Suprapubic skin (tissue), 4 donors: ENCODE measurements at places on chromosomes 4 and X. TPM values are rescaled to one million over a fixed set of nuclear protein-coding genes. Genes with fewer than 3 reads are reported as not detected.

GRCh38 chrX:122504026-122504425 lies 680.1 kb upstream of the GRIA3 start:
- no peak for DNase-seq

DNA sequence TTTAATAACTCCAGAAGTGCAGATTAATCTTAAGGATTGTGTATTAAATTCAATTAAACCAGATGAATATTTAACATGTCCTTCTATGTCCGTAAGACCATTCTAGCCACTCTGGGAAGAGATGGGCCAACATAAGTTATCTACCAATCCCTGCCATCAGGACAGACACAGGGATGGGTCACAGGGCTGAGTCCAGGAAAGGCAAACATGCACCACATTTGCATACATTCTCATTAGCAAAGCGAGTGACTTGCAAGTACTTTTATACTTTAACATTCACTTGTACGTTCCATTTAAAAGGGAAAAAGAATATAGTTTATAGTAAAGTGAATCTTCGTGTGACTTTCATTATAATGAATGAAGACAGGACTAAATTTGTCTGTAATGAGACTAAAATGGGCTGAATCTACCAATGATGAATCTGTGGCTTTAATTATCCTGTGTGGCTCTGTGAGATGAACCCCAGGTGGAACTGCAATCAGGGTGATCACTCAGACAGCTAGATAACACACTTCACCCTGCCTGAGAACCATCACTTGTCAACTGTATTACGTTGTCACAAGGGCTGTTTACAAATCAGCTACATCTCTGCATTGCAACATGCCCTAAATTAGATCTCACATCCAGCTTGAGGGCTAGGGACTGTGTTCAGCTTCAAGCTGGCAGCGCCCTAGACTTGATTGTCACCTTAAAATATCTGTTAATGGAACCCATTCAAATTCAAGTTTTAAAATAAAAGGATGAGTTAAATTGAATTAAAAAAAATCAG lies 77.2 kb downstream of the SH3KBP1 start:
- no peak for DNase-seq

DNA sequence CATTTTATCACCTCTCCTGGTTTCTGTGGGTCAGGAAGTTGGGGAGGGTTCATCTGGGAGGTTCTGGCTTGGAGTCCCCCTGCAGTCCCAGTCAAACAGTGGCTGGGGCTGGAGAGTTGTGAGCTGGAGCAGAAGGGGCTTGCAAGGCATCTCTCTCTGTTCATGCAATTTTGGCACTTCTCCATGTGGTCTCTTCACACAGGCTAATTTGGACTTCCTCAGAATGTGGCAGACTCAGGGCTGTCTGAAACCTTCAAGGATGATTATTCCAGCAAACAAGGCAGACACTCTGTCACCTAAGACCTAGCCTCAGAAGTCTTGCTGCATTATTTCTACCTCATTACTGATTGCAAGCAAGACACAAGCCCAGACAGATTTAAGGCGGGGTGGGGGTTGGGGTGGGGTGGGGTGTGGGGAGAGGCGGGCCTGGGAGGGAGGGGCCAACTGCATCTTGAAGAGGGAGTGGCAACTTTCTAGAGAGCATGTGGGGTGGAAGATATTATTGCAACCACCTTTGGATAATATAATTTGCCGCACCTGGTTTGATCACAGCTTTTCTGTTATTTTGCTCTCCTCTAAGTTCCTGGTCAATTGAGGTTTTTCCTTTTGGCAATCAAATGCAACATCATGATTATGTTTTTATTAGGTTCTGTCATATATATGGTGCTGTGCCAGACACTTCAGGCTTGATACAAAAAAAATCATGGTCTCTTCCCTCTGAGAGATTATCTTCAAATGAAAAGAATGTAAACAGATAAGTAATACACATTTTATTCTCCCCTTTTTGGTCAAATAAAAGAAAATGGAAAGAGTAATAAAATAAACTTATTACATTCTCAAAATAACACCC lies 799.5 kb downstream of the RPA4 start:
- no peak for DNase-seq

DNA sequence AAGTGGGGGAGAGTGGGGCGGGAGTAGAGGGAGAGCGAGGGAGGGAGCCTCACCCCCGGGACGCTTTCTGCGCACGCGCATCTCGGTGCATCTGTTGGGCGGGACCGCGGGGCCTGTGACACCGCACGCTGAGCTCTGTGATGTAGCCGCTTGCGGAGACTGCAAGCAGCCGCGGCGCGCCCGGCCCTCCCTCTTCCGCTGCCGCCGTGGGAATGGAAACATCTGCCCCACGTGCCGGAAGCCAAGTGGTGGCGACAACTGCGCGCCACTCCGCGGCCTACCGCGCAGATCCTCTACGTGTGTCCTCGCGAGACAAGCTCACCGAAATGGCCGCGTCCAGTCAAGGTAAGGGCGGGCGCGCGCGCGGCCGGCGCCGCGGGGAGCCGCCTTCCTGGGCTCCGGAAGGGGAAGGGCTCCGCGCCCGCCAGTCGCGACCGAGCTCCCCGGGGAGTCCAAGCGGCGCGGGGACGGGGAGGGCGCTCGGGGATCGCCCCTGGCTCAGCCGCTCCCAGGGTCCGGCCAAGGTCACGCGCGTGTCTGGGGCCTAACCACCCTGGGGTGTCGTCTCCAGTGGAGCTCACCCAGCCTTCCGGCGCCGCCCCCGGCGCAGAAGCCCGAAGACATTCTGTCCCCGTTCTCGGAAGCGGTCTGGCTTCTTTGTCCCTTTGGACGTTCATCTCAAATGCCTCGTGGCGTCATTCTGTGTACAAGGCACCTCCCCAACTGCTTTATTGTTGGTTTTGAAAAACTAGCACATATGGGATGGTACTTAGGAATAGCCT lies at the start of gene FUNDC2:
Gene FUNDC2, plus strand, starts transcription at position 118 of the 782 bp plus-strand sequence. Its CDS starts 95 bp downstream, at position 213.
- DNase-seq, result peak; percentile 93

GRCh38 chrX:17964871-17965270 lies 103.8 kb upstream of the RAI2 start:
- DNase-seq, result no peak

DNA sequence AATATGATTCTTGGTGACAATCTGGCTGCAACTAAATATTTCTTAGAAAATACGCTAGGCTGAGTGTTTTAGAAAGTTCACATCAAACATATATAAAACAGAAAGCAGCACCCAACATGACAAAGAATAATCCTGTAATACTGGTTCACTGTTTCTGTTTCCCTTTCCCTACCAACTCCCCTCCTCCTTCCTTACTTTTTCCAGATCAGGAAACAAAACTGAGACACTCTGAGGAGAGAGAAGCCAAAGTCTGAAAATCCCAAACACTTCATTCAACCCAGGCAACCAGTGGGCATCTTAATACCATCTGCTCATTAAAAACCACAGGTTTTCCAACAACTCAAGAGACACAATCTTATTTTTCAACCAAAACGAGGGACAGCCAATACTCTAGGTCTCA lies 160.4 kb upstream of the MAP3K15 start:
- DNase-seq, result no peak

- DNase-seq, result no peak
Measured at GRCh38 chrX:132059973-132060540, 37.0 kb downstream of the STK26 start.

- no peak for DNase-seq
Measured at GRCh38 chr4:156330436-156331031, 376.9 kb upstream of the CTSO start.

- DNase-seq, result no peak
Measured at GRCh38 chr4:5828005-5828391, 64.9 kb downstream of the CRMP1 start.

- no peak for DNase-seq
Measured at GRCh38 chr4:56656346-56656643, 24.8 kb downstream of the HOPX start.

DNA sequence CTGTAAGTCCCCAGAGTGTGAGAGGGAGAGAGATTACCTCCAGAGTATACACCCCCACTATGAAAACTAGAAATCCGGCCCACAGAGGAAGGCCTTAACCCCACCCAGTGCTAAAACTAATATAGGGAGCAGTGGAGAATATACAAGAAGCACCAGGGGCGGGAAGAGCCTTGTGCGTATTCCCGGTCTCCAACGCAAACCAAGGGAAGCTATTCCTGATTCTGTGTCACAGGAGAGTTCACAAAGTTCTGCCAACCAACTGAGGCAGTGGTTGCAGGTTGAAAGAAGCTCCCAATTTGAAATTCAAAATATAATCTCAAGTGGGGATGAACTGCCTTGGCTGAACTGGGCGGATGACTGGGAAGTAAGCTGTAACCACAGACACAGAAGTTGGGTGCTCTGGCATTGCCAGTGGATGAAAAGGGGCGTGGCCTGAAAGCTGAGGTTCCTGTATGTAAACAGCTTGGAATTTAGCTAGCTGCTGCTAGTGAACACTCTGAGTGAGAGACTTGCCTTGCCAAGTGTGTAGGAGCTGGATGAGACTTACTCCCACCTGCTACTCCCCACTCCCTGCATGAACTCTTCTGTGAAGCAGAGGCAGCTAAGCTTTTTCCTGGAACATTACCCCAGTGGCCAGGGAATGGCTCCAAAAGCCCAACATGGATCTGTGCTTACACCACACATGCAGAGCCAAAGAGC lies 32.7 kb downstream of the ELF2 start:
- no peak for DNase-seq

DNA sequence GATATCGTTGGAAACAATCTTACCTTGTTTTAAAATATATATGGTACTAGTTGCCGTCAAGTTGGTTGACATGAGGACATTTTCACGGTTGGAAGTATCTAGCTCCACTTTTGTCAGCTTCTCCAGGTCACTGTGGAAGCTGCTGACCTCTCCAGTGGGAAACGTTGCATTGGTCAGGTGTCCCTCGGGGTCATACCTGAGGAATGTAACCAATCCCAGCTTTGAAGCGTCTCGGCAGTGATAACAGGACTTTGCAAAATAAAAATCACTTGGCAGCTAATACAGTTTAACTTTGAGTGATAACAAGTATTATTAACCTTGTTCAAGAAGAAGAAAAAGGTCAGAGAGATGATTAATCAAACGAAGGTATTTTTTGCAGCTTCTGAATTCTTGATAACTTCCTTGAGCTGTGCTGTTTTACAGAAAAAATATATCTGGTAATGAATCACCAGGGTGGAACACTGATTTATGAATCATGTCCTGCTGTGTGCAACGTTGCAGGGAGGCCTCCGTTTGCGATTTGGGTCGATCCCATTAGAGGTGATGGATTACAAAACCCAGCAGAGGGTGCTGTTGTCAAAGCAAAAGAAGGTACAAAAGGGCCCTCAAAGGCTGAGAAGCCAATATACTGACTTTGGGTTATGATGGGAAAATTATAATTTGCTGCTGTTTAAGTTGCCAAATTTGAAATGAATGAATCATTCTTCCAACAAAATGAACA lies 60.1 kb downstream of the SH2D1A start:
- no peak for DNase-seq

- DNase-seq, result no peak
Measured at GRCh38 chrX:111823128-111823527, 52.9 kb upstream of the TRPC5OS start.

DNA sequence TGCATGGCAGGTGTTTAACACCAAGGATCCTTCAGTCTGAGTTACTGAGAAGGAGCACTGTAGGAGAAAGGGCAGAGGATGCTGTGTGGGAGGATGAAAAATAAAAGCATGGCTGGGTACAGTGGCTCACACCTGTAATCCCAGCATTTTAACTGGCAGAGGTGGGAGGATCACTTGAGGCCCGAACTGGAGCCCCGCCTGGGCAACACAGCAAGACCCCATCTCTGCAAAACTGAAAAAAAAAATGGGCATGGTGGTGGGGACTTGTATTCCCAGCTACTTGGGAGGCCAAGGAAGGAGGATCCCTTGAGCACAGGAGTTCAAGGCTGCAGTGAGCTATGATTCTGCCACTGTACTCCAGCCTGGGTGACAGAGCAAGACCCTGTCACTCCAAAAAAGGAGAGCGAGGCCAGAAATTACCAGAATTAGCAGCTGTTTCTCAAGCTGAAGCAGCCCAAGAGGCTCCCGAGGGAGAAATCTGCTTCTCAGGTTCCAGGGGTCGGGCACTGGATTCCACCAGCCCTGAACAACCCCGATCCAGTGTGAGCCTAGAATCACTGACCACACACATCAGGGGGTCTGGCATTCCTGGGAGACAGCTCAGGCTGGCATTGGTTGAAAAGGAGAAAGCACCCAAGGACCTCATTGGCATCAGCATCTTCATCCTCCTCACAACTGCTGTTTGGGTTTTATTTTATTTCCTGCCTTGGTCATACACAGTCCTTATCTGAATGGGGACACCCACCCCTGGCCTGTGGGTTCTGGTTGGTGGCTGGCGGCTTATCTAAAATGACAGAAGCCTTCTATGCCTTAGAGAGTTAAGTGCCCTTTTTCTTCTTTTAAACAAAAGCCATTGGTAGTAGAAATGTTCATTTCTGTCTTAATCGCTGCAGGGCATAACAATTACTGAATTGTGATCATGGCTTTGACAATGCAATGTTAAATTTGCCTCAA lies 66.3 kb upstream of the TRIM2 start:
- no peak for DNase-seq

DNA sequence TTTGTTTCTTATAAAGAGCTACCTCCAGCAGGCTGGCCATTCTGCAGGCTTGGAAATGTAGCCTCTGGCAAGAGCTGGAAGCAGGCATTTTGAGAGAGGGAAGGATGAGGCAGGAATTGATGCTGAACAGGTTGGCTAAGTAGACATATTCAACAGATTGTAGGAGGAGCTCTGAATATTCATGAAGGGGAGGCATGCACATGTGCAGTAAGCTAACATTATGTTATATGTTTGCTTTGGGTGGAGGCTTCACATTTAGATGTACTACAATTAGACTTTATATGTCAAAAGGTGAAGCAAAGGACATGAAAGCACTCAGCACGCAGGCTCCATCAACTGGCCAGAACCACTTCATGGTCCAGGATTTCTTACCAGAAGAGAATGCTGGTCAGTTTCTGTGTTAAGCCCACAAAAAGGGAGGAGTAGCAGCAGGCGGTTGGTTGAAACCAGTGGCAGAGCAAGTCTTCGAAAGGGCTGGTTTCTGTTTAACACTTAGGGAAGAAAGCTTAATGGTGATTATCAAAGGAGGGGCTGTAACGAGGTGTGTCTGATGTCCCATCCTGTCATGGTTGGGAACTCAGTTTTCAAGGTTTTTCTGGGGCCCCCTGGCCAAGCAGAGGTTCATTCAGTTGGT lies 54.8 kb downstream of the FGFBP1 start:
- no peak for DNase-seq

- no peak for DNase-seq
Measured at GRCh38 chrX:378443-378842, 8.3 kb downstream of the PPP2R3B start.

DNA sequence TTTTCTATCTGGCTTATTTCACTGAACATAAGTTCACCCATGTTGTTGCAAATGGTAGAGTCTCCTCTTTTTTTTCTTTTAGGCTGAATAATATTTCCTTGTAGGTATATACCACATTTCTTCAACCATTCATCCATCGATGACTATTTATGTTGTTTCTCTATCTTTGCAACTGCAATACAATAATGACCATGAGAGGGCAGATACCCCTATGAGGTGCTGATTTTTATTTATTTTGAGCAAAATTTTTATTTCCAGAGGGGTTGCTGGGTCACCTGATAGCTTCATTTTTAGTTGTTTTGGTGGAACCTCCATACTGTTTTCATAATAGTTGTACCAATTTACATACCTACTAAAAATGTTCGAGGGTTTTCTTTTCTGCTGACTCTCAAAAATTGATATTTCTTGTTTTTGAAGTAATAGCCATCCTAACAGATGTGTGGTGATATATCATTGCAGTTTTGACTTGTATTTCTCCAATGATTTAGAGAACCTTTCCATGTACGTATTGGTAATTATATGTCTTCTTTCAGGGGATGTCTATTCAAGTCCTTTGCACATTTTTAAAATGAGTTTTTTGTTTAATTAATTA lies 1697.0 kb downstream of the PCDH7 start:
- no peak for DNase-seq

GRCh38 chr4:52867163-52867562 lies 5.0 kb downstream of the RASL11B start:
- DNase-seq, result no peak

The TREX2 gene
- total RNA-seq, result 59.3 TPM

The TRAM1L1 gene
- 2.0 TPM for total RNA-seq

The PRSS48 gene
- total RNA-seq, result not detected

The DDIT4L gene
- 1.1 TPM for total RNA-seq
